ENCODE measurements at places on chromosomes 7 and 10.

DNA sequence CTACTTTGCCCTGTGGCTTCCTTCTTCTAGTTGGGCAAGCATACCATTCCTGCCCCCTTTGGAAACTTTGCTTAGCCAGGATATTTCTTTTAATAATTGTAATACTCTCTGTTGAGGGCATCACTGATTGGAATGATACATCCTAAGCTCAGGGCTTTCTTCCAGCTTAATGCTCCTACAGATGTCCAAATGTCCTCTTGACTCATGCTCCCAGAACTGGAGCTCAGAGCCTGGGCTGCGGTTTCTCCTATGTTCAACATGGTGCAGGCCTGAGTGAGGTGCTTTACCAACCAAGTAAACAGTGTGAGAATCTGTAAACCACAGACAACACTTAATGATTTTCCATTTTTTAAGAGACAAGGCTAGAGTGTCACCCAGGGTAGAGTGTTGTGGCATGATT is 108.6 kb downstream of the LRRC4 start:
- no peak for DNase-seq

DNA sequence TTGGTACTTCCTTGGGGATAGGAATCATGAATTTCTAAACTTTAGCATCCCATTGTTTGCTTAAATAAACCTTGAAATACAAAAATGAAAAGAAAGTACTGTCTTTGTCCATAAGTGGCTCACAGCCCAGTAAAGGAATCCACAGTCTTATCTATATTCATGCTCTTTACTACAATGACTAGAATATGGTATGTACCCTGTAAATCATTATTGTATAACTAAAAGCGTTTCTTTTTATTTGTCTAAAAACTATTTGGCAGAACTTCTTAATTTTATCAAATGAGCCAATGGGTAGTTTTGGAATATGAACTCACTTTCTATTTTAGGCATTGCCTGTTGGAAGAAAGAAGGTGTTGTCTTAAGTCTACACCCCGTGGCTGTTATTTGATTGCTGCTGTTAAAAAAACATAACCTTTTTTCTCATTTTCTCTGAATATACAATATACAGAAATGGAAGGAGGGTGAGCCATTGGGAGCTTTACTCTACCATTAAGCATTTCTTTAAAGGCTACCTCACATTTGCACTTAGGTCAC is 12.4 kb upstream of the STRIP2 start:
- no peak for DNase-seq

GRCh38 chr10:73991884-73992245 is 6.1 kb upstream of the VCL start:
- DNase-seq: no peak

DNA sequence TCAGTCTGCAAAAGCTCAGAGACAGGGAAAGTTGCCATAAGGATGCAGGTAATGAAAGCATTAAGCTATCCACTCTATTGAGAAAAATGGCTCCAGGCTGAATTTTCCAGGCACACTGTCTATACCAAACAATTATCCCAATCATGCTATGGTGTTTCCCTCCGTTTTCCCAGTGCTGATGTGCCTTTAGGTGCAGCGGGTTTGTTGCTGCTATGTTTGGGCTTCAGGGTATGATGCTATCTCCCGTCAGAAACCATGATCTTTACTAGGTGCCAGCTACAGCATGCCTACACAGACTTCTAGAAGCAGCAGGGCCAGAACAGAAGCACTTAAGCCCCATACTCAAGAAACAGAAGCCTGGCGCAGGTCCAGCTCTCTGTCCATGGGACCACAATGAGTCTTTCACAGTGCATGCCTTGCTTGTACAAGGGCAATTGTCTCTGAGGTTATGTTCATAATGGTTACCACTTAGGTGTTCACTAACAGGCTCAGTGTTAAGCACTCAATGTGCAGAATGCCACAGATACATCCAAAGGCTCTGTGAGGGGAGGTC is 19.4 kb downstream of the STEAP1B start:
- DNase-seq: no peak

- DNase-seq: no peak
Observed at GRCh38 chr10:130807096-130807495, 504.4 kb downstream of the TCERG1L start.

- DNase-seq: no peak
Observed at GRCh38 chr10:102397222-102398171, 2.0 kb downstream of the NFKB2 start.

GRCh38 chr10:121615836-121616235 is 17.6 kb upstream of the FGFR2 start:
- DNase-seq: no peak

DNA sequence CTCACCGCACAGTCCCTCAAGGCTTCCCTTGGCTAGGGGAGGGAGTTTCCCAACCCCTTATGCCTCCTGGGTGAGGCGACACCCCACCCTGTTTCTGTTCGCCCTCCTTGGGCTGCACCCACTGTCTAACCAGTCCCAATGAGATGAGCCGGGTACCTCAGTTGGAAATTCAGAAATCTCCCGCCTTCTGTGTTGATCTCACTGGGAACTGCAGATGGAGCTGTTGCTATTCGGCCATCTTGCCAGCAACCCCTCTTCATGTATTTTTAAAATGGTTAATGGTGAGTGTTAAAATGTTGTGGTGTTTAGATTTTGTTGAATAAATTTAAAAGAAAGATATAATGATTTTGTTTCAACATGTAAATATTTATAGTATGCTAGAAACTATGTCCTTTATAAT is 22.0 kb downstream of the UMAD1 start:
- no peak for DNase-seq

All from cortex of kidney (tissue), 1 donor.